ENCODE measurements at places on chromosomes 7 and 10.

DNA sequence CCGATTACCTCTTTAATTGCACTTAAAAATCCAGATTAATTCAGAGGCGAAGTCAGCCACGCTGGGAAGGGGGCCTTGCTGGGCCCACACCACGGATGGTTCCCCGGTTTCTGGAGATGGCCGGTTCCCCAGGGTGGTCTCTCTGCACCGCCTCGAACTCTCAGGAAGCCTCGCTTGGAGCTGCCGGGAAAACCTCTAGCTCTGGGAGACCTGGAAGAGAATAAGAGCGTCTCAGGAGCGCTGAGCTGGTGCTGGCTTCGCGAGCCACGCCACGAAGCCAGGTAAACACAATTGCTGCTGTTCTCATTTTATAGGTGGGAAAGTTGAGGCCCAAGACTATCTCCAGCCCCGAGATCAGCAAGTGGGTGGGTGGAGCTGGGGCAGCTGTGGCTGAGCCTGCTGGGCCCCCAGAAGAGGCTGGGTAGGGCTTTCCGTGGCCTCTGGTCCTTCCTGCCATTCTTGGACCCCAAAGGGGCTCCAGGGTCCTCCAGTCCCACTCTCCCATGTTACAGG is 110.4 kb downstream of the MICALL2 start:
- no peak for DNase-seq

DNA sequence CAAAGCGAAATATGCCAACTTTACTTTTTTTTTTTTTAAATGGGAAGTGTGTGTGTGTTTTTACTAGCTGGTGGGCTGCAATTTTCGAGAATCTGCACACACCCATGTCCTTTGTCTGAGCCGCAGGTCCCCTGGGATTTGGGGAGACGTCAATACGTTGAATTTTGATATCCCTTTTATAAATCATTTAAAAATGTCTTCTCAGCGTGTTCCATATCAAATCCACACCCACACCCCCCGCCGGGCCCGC is 404 bp upstream of the FMC1 start:
- DNase-seq, result no peak

DNA sequence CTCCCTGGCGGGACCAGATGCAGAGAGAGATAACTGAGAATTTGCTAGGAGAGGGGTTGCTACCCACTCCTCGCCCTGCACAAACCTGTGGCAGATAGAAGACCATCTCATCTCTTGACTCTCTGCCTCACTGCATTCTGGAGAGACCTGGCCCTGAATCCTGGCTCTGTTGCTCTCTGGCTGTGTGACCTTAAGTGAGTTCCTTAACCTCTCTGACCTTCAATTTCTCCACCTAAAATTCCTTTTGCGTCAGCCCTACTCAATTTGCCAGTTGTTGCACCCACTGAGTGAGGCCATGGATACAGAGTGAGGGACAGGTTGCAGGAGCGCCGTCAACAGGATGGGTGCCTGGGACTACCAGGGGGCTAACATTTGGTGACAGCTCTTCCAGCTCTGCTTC is 5.2 kb downstream of the C10orf71 start:
- no peak for DNase-seq

DNA sequence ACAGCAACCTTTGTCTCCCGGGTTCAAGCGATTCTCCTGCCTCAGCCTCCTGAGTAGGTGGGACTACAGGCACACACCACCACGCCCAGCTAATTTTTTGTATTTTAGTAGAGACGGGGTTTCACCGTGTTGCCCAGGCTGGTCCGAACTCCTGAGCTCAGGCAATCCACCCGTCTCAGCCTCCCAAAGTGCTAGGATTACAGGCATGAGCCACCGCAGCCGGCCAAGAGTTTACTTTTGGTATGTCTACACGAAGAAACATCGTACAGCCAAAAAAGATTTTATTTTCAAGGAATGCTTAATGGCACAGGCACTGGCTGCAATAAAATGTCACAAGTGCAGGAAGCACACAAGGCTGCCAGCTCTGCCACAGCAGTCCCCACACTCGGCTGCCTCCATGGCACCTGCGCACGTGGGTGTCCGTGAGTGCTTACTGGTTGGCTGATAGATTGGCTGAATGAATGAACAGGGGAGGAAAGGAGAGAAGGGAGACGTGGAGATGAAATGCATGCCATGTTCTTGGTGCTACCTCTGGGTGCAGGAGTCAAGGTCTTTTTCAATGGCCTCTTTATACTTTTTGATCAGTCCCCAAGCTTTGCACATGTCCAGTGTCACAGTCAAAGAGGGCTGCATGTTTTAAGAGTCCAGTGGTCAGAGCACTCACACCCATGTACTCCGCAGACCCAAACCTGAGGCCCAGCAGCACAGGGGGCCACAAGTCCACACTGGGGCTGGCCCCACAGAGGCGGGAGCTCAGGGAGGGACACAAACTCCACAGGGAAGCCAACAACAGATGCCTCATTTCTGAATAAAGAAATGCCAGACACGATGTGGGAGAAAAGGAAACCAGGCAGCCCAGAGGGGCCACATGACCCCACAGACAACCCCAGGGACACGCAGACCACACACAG is 198.2 kb downstream of the MAD1L1 start:
- no peak for DNase-seq

DNA sequence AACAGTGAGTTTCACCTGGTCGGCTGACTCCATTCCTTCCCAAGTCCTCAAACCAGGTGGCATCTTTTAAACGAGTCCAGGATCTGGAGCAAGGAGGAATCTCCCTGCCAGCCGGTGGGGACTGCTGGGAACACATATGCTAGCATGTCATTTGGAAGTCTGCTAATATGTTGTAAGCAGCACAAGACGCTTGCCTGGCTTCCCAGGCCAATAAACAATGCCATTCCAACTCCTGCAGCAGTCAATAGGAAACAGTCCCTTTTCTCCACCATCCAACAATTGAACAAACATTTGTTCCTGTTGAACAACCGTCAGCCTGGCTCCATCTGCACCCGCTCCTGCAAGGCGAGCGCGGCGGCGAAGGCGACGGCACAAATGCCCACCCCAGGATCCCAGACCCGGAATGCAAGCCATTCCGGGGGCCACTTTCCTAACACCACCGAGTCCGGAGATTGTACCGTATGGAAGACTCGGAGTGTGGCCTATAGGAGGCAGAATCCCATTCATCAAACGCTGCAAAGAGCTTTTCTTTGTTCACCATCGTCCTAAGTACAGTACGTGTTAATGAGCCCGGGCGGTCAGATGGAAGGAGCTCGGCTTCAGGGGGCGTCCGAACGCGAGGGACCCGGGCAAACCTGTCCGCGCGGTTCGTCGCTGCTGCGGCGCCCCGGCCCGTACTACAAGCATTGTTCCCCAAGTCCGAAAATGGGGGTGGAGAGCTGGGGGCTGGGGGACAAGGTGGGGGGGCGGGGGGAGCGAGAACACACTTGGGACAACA is 1.6 kb downstream of the FAM53B start:
- peak; percentile 29 for DNase-seq

- DNase-seq, result no peak
Observed at GRCh38 chr10:74598891-74599566, 227.4 kb upstream of the KAT6B start.

- DNase-seq, result no peak
Observed at GRCh38 chr7:124152859-124153692, 120.2 kb upstream of the TMEM229A start.

GRCh38 chr7:28291559-28291958 is 111.0 kb upstream of the JAZF1 start:
- DNase-seq, result no peak

GRCh38 chr7:37084303-37084702 is 360.0 kb upstream of the AOAH start:
- DNase-seq, result peak; percentile 26

- DNase-seq, result no peak
Observed at GRCh38 chr10:58241346-58241745, 26.3 kb downstream of the IPMK start.

- DNase-seq, result no peak
Observed at GRCh38 chr7:94357076-94357475, 37.6 kb upstream of the COL1A2 start.

GRCh38 chr7:13851736-13852135 is 137.7 kb downstream of the ETV1 start:
- no peak for DNase-seq

DNA sequence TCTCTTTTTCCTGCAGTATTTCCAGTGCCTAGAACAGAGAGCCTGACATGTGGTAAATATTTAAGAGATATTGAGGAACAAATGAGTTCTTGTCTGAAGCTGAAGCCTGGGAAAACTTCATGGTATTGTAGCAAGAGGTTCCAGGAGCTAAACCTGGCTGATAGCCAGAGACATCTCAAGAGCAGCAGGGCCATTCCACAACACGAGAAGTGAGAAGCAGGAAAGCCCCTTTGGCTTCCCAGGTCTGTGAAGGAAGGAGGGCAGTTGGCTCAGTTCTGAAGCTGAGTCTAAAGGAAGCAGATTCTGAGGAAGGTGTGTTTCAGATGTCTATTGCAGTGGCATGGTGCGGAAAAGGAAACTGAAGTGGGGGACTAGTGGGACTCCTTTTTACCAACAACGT is 63.8 kb upstream of the FAM204A start:
- no peak for DNase-seq

DNA sequence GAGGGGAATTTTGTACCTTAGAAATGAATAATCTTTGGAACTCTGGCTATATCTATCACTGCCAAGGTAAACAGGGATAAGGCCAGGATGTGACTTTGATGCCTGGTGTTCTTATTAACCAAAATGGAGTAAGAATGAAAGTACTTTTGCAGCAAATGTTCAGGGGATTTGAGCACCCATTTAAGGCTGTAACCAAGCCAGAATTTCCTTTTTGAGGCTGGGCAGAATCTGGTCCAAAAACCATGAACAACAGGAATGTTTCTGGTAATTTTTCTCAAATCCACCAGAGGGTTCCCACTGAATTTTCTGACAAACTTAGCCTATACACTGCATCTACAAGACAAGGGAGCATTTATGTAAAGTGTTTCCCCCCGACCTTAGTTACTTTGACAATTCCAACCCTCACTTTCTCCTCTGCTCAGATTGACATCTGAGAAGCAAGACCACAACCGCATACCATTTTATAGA is 120.6 kb downstream of the BAMBI start:
- no peak for DNase-seq

- no peak for DNase-seq
Observed at GRCh38 chr10:51501396-51501795, 198.0 kb downstream of the CSTF2T start.

GRCh38 chr7:5354460-5355232 is 69.0 kb downstream of the TNRC18 start:
- DNase-seq, result no peak

DNA sequence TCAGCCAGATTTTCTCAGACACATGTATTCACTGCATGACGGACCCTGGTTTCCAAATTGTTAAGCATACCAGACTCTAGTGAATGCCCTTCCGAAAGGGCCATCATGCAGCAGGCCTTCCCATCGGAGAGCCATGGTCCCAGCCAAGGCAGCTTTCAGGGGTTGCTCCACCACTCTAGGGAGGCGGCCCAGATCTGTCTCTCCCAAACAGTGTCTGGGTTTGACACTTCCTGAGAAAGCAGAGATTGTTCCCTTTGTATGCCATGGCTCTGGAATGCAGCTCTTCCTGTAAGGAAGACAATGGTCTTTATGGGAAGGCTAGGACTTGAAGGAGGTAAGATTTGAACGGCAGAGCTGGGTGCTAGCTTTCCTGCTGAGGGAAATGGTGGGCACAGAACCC is 178.8 kb upstream of the BMPER start:
- DNase-seq, result no peak

DNA sequence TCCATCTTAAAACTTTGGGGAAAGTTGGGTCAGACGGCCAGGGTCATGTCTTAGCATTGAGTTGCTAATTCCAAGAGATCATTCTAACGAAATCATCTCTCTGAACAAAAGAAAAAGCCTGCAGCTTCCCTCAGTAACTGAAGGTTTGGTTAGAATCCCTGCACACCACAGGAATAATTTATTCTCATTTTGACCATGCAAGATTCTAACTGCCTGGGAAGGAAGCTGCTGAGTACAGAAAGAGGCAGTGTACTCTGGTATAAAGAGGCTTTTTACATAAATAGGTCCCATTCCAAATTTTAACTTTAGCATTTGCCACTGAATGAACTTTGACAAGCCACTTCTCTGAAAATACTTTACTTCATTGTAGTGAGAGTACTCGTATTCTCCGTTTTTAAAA is 76.9 kb upstream of the RSBN1L start:
- no peak for DNase-seq

DNA sequence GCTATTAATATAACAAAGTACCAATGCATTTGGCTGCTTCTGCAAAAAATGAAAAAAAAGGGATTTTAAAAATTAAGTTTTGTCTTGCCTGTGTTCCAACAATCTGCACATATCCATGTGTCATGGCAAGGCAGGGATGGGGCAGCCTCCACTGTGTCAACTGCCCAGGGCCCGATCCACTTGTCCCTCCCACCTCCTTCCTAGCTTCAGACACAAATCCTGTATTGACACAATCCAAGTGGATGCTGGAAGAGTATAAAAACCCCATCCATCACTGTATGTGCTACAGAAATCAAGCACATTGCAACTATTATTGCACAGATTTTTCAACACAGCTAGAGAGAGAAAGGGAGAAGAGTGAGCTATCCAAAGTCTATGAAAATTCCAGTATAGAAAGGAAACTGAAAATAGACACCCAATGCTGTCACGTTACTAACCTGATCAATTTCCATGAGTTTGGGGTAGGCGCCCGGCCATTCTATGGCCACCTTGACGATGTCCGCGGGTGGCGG is 106.4 kb downstream of the ELMO1 start:
- DNase-seq, result no peak

DNA sequence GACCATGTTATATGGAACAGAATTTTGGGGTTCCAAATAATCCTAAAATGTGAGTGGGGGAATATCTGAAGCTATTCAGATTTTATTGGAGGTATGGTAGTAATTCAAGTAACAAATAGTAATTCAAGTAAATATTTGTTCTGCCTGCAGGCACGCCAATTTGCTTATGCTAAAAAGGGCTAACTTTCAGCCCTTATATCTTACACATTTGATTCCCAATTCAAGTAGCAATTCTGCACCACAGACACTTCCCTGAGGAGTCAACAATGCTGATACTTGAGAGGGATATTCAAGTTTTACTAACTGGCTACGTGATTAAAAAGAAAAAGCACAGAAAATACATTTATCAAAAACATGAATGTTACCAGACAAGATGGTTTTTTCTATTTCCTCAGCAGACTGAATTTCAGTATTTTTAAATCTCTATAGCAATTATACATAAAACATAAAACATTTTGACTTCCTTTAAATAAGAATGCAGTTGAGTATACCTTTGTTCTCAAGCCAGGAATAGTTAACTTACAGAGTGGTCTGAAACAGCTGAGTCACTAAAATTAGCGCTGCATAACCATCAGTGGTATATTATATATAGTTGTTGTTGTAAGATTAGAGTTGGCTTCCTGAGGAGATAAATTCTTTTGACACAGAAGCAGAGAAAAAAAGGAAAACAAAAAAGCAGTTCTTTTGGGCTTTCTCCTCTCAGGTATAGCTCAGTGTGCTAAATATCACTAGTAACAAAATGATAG is 33.9 kb downstream of the MTPN start:
- no peak for DNase-seq

- DNase-seq, result no peak
Observed at GRCh38 chr10:50422259-50422658, 170.9 kb upstream of the ASAH2 start.

GRCh38 chr10:23885853-23886252 is 323.1 kb upstream of the KIAA1217 start:
- DNase-seq, result no peak

- no peak for DNase-seq
Observed at GRCh38 chr10:61942604-61943461, 41.3 kb downstream of the ARID5B start.

All from CD4-positive, CD25-positive, alpha-beta regulatory T cell (primary cell).